Esophagus muscularis mucosa (tissue), 4 donors: ENCODE measurements at places on chromosomes 6 and 20. TPM values are rescaled to one million over a fixed set of nuclear protein-coding genes. Genes with fewer than 3 reads are reported as not detected.

The RFX6 gene
- total RNA-seq = not detected

The LTA gene
- total RNA-seq = not detected

The MUC22 gene
- total RNA-seq = not detected

The C20orf141 gene
- total RNA-seq = not detected

The RSPH4A gene
- total RNA-seq = not detected

The SYCP2 gene
- total RNA-seq = 1.2 TPM

The CLVS2 gene
- total RNA-seq = under 0.01 TPM

The ACTL10 gene
- 1.9 TPM for total RNA-seq

The RBM39 gene
- 149 TPM for total RNA-seq

The LPA gene
- not detected for total RNA-seq

The EPPIN gene
- not detected for total RNA-seq

The ABHD16B gene
- total RNA-seq = not detected

The WFDC11 gene
- total RNA-seq = not detected

The FRK gene
- 0.57 TPM for total RNA-seq

The TRIM10 gene
- total RNA-seq = 0.17 TPM

The SLC17A1 gene
- total RNA-seq = not detected

The GPANK1 gene
- 18.4 TPM for total RNA-seq

The CPNE5 gene
- total RNA-seq = 2.1 TPM

The NKAPL gene
- total RNA-seq = 6.7 TPM

The IMPG1 gene
- total RNA-seq = not detected

The FAM83C gene
- total RNA-seq = not detected

The BCAS4 gene
- 3.1 TPM for total RNA-seq

The SLC17A3 gene
- not detected for total RNA-seq

The FLOT1 gene
- 148 TPM for total RNA-seq

The HDGFL1 gene
- not detected for total RNA-seq

The NKAIN4 gene
- not detected for total RNA-seq

The MAS1 gene
- total RNA-seq = not detected

The ZMYND8 gene
- 65.5 TPM for total RNA-seq

The FBXO5 gene
- total RNA-seq = 2.1 TPM

The GPR6 gene
- not detected for total RNA-seq

The SRMS gene
- not detected for total RNA-seq

The HLA-DMB gene
- 17.2 TPM for total RNA-seq

The DTD1 gene
- total RNA-seq = 15.4 TPM

The GLP1R gene
- not detected for total RNA-seq

The ANKEF1 gene
- total RNA-seq = 2.3 TPM

The EYS gene
- total RNA-seq = not detected

The MYCT1 gene
- 9.1 TPM for total RNA-seq

The CRIP3 gene
- total RNA-seq = not detected

The LAMA5 gene
- total RNA-seq = 257 TPM

The TSBP1 gene
- not detected for total RNA-seq
